Stimulated activated CD8-positive, alpha-beta memory T cell treated with anti-CD3 and anti-CD28 coated beads, Interleukin-2, amount 100 ng/mL, for 48 hours (primary cell): ENCODE measurements at places on chromosomes 1 and 21.

DNA sequence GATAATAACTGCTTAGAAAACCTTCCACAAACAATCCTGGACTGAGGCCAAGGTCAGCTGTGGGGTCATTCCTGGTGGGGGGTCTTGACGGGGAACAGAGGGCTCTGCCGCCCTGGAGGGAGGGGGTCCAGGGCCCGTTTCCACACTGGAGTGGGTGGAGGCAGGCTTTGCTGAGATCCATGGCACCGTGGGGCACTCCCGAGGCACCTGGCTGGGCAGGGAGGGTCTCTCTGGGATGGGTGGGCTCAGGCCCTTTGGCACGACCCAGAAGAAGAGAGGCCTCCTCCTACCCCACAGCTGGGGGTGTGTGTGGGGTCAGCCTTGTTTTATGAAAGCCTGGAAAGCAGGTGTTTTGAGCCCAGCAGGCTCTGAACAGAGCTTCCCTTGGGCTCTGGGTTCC is 5.1 kb downstream of the MMEL1 start:
- DNase-seq, result no peak

DNA sequence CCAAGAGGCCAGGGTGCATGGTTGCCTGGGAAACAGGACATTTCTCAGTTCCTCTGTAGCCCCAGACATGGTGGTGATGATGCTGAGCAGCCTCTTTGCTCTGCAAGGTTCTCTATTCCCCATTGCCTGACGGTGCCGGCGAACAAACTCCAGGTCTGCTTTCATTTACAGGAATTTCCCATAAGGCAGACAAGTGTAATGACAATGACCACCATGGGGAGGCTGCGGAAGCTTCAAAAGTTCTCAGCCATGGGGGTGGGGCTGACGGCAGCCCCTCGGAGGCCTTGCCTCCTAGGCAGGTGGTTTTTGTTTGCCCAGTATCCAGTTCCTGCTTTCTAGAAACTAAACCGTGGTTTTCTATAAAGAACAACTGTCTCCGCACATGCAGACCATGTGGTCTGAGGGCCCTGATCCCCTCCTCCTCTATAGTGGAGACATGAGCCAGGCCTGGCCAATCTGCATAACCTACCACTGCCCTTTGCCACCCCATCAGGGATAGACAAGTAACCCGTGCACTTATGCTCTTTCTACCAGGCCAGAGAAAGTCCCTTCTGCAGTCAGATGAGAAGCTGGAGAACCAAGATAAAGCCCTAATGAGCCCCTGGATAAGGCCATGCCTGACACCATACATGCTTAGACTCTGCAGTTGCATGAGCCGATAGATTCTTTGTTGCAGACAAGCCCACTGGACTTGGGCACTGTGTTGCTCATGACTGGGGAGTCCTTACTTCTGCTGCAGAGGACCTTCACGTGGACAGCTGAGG is 54.1 kb downstream of the LDLRAD2 start:
- DNase-seq, result no peak

DNA sequence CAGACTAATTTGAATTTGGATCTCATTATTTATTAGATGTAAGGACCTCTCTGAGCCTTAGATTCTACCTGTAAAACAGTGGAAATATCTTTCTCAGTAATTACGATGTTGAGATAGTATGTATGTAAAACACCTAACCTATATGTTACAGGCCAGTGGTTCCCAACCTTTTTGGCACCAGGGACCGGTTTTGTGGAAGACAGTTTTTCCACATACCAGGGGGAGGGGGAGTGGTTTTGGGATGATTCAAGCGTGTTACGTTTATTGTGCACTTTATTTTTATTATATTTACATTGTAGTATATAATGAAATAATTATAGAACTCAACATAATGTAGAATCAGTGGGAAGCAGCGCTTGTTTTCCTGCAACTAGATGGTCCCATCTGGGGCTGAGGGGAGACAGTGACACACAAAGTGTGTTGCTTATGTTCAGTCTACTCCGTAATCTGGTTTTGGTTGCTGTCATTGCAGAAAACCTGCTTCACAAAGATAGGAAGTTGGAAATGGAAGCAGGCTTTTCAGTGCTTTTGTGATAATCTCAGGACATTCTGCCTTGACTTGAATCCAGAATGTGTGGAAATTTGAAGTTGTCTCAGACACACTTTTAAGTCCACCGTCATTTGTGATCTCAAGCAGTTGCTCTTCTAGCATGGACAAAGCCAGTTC is 12.8 kb downstream of the XPR1 start:
- no peak for DNase-seq

- DNase-seq, result peak; percentile 65
Observed at GRCh38 chr1:212699104-212699624, 476 bp downstream of the BATF3 start.

- no peak for DNase-seq
Observed at GRCh38 chr21:41954654-41955499, 1.1 kb upstream of the C2CD2 start.
